ENCODE measurements at places on chromosomes 1 and 21.

- no peak for DNase-seq
Observed at GRCh38 chr1:231925864-231926263, 299.3 kb downstream of the DISC1 start.

GRCh38 chr21:25568246-25568645 is 39.0 kb downstream of the MRPL39 start:
- no peak for DNase-seq

GRCh38 chr1:94753171-94753972 is 66.8 kb upstream of the SLC44A3 start:
- no peak for DNase-seq

DNA sequence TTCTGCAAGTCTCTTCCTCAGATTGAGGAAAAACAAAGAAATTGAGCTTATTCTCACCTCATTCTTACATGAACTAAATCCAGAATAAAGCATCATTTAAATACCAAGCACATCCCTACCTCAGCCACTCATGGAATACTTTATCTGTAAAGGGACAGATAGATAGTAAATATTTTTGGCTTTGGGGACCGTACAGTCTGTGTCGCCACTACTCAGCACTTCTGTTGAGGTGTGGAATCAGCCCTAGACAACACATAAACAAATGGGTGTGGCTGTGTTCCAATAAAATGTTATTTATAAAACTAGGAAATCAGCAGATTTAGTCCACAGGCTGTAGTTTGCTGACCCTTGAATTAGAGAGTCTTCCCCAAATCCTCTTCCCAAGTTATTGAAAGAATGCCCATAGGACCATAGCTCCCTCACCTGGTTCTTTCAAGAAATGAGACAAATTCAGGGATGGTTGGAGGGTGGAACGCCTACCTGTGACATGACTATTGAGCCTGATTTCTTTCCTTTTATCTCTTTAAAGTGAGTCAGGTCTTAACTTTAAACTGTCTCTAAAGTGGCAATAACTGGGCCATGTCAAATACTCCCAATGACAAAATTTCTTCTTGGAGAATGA is 878.5 kb downstream of the USP25 start:
- DNase-seq, result no peak

DNA sequence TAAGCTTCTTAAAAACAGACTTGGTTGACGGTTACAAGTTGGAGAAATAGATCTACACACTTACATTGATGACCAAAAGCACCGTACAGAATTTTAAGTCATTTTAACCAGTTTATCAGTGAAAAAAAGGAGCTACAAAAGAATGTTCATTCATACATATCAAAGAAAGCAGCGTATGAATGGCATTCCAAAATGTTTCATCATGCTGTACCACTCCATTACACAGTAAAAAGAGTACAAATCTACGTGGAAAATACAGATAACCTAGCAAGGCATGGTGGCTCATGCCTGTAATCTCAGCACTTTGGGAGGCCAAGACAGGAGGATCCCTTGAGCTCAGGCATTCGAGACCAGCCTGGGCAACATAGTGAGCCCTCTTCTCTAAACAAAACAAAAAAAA is 40.3 kb downstream of the ZZZ3 start:
- DNase-seq, result no peak

GRCh38 chr1:92859400-92860039 is 27.7 kb downstream of the RPL5 start:
- no peak for DNase-seq

- no peak for DNase-seq
Observed at GRCh38 chr1:197967066-197967465, 49.9 kb downstream of the LHX9 start.

- no peak for DNase-seq
Observed at GRCh38 chr21:37865156-37865555, 51.1 kb downstream of the KCNJ6 start.

DNA sequence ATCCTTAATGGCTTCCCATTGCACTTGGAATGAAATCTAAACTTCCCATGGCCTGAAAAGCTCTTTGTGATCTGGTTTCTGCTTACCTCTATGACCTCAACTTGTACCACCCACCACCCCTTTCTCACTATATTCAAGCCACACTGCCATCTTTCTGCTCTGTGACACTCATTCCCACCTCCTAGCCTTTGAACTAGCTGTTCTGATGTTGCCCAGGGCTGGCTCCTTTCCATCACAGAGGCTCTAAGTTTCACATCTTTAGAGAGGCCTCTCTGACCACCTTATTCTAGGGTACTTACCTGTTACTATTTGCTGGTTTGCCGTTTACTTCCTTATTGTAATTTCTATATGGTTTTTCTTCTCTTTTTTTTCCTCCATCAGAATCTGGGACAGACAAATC is 4.2 kb downstream of the MPZL1 start:
- no peak for DNase-seq

DNA sequence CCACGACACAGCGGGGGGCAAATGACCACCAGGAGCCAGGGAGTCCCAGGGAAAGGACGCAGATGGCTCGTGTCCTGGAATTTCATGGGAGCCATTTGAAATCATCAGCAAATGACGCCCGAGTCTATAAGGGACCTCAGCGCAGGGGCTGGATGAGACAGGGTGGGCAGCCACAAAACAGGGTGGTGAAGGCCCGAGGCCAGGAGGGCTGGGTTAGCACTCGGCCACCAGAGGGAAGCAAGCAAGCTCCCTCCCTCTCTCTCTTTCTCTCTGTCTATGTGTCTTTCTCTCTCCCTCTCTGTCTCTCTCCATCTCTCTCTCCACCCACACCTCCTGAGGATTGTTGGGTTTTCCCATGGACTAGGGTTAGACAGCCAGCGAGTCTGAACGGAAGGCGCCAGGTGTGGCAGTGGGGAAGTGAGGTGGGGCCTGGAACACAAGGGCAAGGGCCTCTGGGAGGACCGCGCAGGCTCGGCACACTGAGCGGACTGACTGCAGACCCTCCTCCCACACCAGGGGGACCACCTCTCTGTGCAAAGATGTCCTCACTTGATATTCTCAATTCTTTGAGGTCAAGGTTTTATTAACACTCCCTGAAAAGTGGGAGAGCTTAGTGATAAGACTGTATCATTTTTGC is 73.8 kb upstream of the TMPRSS2 start:
- no peak for DNase-seq

DNA sequence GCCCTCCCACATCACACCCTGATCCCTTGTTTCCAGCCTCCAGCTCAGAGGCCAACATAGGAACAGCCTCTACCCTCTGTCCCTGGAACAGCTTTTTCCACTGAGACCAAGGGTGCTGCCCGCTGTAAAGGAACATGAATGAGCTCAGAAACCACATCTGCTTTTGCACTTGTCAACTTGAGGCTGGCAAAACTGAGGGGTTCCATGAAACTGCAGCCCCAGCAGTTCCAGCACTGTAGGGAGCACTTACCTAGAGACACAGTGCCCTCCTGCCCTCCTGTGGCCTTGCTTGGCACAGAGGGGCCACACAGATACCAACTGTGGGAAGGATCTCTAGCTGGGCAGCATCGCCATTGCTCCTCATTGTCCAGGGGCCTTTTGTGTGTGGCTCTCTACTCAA is 51.7 kb downstream of the ITPKB start:
- DNase-seq, result no peak

DNA sequence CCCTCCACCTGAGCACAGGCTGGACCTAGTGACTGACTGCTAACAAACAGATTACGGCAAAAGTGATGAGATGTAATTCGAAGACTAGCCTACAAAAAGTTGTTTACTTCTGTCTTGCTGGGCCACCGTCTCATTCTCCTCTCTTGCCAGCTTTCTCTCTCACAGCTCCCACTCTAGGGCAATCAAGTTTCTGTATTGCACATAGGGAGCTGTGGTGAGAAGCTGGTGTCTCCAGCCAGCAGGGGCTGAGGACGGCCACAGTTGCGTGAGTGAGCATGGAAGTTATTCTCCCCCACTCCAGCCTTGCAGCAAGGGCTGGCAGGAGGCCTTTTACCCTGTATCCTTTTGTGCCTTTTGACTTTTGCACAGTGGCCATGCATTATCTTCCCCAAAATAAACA is 8.6 kb upstream of the COL6A2 start:
- no peak for DNase-seq

- DNase-seq, result no peak
Observed at GRCh38 chr1:245160741-245161400, 6.1 kb downstream of the KIF26B start.

GRCh38 chr1:102751111-102751510 is 357.2 kb downstream of the COL11A1 start:
- DNase-seq, result no peak

- DNase-seq, result no peak
Observed at GRCh38 chr21:22552390-22552789, 1554.2 kb downstream of the NCAM2 start.

GRCh38 chr1:9086045-9086444 is 16.6 kb upstream of the SLC2A5 start:
- DNase-seq, result no peak

DNA sequence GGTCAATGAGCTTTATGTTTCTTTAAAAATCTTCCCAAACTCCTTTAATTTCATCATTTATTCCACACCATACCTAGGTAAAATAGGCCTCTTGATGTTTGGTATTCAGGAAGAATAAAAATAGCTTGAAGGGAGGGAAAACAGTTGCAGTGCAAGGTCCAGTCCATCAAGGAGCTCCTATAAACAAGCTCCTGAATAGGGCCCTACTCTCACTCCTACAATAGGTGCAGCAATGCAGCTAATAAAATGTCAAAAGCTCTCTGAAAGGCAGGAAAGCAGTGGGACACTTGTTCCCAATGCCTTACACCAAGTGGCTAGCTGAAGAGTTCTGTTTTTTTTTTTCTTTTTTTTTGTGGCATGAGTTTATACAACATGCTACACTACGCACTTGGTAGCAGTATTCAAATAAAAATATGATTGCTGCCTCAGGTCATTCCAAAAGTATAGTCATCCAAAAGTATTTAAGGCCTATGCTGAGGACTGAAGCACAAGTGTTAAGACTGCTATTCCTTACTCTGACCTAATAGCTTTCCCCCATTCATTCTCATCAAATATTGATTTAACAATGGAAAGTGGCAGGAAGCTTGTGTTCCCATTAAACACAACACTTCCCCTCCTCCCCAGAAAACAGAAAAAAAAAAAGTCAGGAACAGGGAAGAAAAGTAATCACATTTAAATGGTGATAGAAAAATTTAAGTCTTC is 9.8 kb downstream of the TEX38 start:
- no peak for DNase-seq

DNA sequence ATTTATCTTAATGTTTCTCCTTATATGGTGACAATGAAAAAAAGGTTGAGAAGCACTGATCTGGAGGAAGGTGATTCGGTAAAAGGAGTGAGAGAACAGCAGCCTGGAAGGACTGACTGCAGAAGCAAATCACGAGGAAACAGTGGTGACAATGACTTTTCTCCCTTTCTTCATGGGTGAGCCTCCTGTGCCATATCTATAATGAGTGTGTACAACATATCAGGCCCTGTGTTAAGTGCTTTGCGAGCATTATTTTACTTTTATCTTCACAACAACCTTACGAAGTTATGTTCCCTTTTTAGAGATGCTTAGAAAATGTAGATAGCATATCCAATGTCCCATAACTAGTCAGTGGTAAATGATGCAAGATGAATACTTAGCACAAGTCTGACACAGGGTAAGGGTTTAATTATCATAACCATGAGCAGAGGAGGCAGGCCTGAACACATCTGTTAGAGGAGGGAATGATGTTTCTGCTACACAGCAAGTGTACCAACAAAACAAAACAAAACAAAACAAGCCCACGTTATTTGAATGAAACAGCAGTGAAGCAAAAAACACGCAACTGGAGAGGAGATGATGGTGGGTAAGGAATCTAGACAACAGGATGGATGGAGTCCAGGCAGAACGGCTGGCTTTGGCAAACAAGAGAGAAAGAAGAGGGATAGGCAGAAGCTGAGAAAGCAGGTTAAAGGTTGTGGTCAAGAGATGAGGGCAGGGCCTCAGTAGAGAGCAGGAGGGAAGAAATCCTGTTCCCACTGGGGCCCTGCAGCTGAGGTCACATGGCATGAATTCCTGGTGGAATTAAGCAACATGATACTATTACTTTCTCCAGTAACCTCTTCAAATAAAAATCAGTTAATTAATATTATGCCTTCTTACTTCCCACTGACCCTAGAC is 29.6 kb downstream of the GNG12 start:
- DNase-seq, result no peak

DNA sequence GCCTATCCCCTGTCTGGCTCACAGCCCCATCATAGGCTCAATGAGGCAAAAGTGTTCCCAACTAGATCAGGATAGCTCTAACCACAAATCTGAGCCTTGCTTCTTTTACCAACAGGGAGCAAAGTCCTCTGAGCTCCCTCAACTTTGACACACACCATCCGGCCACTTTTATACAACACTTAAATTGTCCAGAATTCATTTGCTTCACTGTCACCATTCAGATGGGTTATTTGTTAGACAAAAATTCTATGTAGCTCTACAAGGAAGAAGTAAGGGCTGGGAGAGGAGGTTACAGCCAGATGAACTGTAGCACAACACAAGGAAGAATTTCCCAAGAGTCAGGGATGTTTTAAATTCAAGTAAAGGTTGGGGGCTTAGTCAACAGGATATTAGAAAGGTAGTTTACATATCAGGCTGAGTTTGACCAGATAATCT is 50.8 kb downstream of the TGFBR3 start:
- no peak for DNase-seq

- DNase-seq, result no peak
Observed at GRCh38 chr1:5526822-5527551, 465.2 kb downstream of the NPHP4 start.

- no peak for DNase-seq
Observed at GRCh38 chr1:205594846-205595245, 37.0 kb downstream of the ELK4 start.

- no peak for DNase-seq
Observed at GRCh38 chr1:3139871-3140361, 70.9 kb downstream of the PRDM16 start.

GRCh38 chr1:65409816-65410326 is 10.6 kb upstream of the LEPR start:
- no peak for DNase-seq

- DNase-seq, result no peak
Observed at GRCh38 chr1:222530852-222531251, 17.1 kb downstream of the HHIPL2 start.

GRCh38 chr1:34070201-34070836 is 94.7 kb downstream of the CSMD2 start:
- DNase-seq, result no peak

DNA sequence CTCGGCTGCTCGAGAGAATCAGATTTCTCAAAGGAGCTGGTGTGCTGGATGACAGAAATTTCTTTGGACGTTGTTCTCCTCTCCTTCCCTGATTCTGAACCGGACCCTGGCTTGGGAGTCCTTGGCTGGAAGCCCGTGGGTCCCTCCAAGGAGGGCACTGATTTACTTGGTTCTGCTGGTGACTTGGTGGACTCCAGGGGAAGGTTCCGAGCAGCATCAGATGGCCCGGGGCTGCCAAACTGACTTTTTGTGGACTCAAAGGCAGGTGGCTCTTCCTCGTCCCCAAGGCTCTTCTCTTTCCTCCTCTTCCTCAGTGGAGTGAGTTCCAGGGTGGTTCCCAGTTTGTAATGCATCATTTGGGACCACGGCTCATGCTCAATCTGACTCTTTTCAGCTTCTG is 97.9 kb upstream of the EDN2 start:
- no peak for DNase-seq

DNA sequence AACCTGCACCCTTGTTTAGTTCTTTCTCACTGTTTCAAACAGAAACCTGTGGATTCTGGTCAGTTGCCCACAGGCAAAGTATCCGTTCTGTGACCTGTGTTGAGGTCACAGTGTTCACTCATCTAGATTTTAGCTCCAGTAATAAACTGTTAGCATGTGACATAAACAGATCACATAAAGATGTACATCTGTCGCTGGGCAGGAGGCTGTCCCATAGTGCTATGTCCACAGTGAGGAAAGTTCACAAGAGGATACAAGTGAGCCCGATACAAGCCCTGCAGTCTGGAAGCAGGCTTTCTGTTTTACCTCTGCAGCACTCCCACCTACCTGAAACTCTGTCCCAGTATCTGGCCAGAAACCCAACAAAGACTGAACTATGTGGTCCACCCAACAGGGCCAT is 28.4 kb downstream of the LMX1A start:
- DNase-seq, result no peak
